SJSA1 (cell line): ENCODE measurements at places on chromosomes 11 and 22.

- no peak for DNase-seq
Measured at GRCh38 chr11:10208131-10208575, 85.9 kb downstream of the SBF2 start.

DNA sequence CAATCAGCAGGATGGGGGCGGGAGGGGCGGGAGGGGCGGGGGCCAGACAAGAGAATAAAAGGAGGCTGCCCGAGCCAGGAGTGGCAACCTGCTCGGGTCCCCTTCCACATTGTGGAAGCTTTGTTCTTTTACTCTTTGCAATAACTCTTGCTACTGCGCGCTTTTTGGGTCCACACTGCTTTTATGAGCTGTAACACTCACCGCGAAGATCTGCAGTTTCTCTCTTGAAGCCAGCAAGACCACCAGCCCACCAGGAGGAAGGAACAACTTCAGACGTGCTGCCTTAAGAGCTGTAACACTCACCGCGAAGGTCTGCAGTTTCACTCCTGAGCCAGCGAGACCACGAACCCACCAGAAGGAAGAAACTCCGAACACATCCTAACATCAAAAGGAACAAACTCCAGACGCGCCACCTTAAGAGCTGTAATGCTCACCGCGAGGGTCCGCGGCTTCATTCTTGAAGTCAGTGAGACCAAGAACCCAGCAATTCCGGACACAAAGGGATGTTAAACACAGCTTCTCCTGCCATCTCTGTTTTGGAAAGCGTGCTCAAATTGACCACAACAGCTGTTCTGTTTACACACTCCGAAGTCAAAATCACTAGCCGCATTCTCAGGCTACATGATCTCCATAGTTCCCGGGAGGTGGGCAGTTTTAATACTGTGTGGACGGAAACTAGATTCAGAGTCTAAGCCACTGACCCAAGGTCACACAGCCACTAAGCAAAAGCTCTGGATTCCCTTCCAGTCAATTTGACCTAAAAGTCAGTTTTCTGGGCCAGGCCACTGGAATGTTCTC lies 11.9 kb downstream of the PLAAT2 start:
- DNase-seq, result no peak

GRCh38 chr11:78325274-78325781 lies 92.3 kb downstream of the GAB2 start:
- no peak for DNase-seq

GRCh38 chr11:47852053-47852452 lies 3.9 kb upstream of the NUP160 start:
- peak; percentile 71 for DNase-seq

DNA sequence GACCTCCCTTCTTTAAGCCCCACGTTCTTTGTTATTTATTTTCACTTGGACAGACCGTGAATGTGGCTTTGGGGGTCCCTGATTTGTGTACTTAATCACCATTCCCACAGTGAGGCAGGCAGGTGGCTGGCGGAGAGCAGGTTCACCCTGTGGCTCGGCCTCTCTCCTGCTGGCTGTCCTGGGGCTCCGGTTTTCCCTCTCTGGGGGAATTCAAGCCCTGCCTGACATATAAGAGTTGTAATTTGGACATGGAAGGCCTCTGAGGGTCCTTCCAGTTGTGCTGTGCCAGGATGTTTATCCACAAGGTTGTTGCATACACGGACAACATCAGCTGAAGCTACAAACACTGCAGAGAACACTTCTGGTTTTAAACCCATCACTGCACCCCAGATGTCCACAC lies 824.5 kb downstream of the TBC1D22A start:
- DNase-seq, result no peak

DNA sequence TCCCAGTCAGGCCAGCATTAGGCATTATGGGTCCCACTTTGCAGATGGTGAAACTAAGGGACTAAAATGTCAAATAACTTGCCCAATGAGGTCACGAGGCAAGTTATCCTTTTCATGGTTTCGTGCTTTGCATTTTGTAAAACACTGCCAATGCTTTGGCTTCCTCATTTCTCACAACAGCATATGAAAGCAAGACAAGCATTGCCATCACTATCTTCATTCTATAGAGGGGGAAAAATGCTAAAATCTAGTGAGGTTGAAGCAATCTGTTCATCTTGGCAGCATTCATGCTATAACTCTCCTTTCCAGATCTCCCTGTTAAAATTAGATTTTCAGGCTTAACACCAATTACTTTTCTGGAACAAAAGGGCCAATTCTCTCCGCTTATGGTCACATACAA lies 14.8 kb downstream of the FAM181B start:
- DNase-seq, result no peak

GRCh38 chr11:79086056-79086455 lies 354.8 kb downstream of the TENM4 start:
- DNase-seq, result no peak

- no peak for DNase-seq
Measured at GRCh38 chr11:33819278-33820035, 45.1 kb upstream of the FBXO3 start.

DNA sequence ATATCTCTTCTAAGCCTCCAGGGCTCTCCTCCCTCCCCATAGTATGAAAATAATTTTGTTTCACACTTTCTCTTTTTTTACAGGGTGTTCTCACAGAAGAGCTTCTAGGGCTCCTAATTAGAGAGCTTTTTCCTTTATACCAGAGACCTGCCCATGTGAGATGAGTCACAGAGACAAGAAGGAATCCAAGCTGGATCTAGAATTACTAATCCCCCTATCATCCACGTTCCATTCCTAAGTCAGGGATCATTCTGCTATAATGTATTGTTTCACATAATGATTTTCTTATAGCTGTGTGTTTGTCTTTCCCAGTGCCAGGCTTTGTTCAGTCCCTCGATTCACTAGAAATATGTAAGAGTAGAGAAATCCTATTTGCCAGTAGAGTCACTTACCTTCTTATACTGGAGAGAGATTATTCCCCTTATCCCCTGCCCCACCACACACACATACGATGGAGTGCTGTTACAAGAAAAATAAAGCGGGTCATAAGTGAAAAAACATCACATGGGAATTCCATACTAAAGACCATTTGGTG lies 778.3 kb upstream of the LRRC4C start:
- DNase-seq, result no peak

- DNase-seq, result peak; percentile 96
Measured at GRCh38 chr22:20569059-20570058, 61.9 kb downstream of the MED15 start.

DNA sequence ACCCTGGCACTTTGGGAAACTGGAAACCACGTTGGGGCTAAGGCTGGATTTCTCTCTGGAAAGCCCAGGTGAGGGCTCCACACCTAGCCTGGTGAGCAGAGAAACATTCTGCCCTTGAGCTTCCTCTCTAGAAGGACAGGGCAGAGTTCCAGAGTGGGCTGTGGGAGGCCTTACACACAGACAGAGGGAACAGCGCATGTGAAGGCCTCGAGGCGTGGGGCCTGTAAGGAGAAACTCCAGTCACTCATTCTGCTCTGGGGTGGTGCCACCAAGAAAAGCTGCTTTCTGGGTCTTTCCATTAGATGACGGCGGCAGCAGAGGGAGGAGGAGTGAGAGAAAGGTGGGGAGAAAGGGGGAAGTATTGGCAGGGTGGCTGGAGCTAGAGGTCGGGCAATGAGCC lies 183.1 kb downstream of the CHST1 start:
- DNase-seq, result no peak

DNA sequence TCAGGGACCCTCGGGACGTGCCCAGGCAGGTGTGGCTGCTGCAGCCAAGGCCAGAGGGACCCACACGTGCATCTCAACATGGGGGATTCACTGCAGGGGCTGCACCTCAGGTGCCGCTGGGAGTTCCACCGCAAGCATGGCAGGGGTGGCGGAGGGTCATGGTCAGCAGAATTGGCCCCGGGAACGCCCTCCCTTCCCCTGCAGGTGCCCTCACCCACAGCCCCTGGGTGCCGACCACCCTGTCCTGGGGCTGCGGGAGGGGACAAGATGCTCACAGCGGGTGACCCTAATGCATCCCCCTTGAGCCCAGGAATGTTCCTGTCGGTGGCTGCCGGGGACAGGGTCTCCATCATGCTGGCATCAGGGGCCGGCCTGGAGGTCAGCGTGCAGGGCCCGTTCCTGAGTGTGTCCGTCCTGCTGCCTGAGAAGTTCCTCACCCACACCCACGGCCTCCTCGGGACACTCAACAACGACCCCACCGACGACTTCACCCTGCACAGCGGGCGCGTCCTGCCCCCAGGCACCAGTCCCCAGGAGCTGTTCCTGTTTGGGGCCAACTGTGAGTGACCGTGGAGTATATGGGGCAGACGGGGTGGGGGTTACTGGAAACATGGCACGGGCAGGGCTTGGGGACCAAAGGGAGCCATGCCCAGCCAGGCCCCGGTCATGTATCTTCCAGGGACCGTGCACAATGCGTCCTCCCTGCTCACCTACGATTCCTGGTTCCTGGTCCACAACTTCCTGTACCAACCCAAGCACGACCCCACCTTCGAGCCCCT lies 5.8 kb downstream of the SUSD2 start:
- DNase-seq, result no peak

DNA sequence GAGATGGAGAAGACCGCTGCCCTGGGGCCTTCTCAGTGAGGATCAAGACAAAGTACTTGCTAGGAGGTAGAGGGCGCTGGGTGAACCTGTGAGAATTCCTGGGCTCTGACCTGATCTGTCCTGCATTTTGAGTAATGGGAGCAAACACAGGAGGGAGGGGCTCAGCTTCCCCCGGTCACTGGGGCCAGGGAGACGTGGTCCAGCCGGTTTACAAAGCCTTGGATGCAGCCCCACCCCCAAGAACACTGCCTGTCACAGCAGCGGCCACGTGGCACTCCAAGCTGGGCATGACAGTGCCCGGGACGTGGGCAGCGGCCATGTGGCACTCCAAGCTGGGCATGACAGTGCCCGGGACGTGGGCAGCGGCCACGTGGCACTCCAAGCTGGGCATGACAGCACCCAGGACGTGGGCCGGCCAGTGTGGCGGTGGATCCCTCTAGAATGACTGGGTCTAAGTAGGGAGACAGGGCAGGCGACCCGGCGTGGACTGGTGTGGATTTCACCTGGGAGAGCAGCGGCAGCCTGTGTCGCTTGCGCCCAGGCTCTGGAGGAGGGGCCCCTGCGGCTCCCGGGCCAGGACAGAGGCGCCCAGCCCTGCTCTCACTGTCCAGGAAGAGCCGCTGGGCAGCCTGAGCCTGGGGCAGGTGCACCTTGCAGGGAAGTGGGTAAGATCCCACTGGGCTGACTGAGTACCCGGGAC lies 2.5 kb upstream of the TTLL8 start:
- DNase-seq, result no peak

DNA sequence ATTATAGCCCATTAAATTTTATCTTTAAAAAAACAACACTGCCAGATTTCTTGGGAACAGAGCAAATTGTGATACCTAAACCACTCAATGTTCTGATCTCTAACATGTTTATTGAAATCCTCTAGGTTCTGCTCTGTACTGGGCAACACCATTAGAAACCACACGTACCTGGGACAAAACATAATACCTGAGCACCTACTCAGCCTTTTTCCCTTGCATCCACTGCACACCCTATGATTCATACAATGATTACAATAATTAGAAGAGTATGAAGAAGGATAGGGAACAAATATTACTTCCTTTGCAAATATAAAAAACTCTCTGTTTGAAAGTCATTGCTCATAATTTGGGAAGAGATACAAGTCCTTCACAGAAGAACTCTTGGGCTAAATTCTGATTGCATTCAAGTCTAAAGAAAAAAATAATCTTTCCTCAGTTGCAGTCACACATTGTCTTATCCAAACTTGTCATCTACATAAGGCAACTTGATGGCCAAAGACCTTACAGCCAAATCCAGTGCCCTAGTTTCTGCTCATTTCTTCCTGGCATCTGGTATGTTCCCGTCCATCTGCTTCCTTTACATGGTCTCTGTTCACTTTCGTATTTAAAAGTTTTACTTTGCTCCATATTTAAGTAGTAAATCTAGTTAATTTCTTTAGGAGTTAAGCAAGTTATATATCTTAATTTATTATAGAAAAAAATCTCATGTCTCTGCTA lies 407.4 kb downstream of the LRRC4C start:
- no peak for DNase-seq

- no peak for DNase-seq
Measured at GRCh38 chr22:23418159-23418788, 161.8 kb downstream of the IGLL1 start.

DNA sequence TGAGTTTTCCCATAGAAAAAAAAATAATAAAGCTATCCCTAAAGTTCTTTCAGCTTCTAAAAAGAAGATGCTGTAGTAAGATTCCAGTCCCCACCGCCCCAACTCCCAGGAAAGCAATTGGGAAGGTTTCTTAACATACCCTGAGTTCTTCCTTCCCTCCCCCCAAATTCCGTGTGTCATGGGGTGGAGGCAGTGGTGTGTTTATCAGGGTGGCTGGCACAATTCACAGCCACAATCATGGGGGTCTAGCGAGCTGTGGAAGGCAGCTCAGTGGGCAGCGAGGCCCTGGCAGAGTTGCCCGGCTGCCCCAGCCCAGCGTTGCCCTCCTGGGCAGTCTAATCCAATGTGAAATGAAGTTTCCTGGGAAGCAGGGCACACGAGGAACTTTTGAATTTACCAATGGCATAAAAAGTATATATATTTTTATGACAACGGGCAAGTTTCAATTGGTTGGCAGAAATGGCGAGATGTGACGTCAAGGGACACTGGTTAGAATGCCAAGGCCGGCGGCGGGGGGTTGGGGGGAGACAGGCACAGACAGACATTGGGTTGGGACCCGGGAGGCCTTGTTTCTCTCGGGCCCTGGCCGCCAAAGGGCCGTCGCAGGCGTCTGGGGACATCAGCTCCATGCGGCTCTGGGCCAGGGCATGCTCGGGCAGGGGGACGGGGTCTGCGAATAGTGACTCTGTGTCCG lies 80.7 kb upstream of the PPARA start:
- peak; percentile 92 for DNase-seq

GRCh38 chr11:2579315-2580060 lies 120.3 kb downstream of the KCNQ1OT1 start:
- DNase-seq, result no peak

DNA sequence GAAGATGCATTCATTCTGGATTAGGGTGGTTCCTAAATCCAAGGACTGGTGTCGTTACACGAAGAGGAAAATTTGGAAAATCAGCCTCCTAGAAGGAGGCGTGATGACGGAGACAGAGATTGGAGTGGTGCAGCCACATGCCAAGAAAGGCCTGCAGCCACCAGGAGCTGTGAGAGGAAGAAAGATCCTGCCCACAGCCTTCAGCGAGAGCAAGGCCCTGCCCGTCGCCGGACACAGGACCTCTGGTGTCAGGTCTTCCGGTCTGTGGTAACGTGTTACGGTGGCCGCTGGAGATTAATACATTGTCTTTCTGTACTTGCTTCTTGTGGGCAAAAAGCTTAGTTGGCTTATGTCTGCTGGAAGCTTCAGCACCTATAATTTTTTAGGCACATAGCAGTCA lies 1045.8 kb downstream of the BRD1 start:
- DNase-seq, result peak; percentile 34

DNA sequence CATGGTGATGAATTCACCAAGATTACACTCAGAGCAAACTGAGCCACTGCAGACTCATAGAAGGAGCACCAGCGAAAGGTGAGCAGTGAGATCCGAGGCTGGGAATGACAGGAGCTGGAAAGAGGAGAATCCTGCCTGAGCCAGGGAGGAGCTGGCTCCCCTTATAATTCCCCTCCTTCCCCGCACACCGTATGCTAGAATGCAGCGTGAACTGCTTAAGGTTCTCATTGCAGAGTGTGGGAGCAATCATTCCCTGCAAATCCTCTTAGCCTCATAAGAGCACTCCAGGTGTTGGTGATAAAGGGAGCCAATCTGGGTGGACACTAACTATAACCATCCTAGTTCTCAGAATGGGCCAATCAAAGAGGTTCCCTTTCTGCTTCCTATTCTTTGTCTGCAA lies 127.6 kb upstream of the TEAD1 start:
- no peak for DNase-seq

- DNase-seq, result no peak
Measured at GRCh38 chr11:18768472-18768901, 23.1 kb downstream of the PTPN5 start.
